ENCODE measurements at places on chromosomes 6 and 20.

GRCh38 chr6:1382883-1383728, 6.3 kb upstream of the FOXF2 start:
- no peak for DNase-seq

- no peak for DNase-seq
Observed at GRCh38 chr20:33654680-33655161, 7.4 kb upstream of the C20orf144 start.

DNA sequence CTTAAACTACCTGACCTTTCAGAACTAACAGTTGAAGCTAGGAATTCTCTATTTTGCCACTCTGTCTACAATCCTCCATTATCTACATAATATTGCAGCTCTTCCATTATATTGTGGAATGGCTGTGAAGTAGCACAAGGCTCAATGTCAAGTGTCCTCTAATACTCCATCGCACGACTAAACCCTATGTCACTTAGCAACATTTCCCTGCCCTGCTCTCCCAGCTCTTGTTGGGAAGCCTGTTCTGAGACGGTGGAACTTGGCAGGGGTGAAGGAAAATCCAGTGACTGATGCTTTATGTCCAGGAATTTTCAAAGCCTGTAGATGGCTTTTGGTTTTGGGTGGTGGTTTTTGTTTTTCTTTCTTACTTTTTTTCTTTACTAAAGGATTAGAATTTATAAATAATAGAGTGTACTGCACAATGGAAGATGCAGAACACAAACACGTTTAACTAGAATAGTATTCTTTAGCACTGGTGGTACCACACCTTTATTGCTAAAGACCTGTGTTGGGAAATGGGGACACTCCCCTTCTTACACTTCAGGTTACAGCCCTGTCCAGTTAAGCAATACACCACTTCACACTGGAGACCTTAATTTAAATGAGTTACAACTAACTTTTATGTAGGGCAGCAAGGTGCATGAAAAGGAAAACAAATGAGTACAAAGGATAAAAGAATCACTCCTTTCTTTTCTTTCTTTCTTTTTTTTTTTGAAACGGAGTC, 20.7 kb upstream of the AMD1 start:
- no peak for DNase-seq

GRCh38 chr6:14031516-14031915, 86.1 kb upstream of the CD83 start:
- DNase-seq: no peak

DNA sequence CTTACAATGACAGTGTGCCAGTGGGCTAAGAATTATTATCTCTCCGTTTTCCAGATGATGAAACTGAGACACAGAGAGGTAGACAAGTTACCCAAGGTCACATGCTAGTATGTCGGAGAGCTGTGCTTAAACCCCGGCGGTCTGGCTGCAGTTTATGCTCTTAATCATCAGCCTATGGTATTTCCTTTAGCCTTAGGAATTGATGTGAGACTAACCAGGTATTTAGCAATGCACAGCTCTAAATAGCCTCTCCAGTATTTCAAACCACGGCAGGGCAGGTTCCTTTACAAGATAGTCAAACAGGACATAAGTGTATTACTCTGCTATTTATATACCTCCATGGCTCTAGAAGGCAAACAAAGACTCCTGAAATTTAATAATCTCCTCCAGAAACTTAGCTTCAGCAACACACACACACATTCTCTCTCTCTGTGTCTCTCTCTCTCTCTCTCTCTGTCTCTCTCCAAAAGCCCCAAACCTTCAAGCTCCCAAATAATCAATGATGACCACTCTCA, 142.0 kb upstream of the ZNF217 start:
- DNase-seq: no peak

DNA sequence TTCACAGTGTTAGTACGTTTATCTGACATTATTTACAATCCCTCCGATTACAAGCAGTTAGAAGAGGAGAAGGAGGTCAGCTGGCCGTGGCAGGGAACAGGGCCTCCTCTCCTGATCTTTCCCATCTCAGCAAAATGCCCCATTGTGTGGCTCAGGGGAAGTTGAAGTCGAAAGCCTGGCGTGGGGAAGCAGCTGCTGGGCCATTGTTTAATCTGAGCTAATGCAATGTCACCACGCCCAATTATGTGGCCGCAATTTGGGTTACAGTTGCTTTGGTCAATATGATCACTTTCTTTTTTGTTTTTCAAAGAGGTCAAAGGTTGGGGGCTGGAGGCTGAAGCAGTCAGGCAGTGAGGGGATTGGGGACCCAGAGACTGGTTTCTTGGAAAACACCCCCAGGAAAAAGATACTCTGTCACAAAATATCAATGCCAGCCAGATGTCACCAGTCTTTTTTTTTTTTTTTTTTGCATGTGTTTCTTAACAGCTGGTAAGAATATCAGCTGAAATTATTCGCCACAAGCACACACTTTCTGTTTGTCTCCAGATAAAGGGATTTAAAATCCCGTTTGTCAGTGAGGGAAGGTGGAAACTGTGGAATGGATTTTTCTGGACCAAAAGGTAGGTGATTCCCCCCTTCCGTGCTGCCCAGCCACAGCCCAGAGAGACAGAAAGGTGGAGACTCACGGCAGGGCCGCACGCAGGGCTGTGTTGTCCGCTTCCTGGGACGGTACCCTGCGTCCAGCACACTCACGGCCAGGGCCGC, 24.6 kb downstream of the DLL1 start:
- no peak for DNase-seq

- no peak for DNase-seq
Observed at GRCh38 chr6:77011929-77012545, 451.3 kb downstream of the HTR1B start.

- DNase-seq: no peak
Observed at GRCh38 chr6:166556863-166557322, 29.6 kb downstream of the RAMACL start.

DNA sequence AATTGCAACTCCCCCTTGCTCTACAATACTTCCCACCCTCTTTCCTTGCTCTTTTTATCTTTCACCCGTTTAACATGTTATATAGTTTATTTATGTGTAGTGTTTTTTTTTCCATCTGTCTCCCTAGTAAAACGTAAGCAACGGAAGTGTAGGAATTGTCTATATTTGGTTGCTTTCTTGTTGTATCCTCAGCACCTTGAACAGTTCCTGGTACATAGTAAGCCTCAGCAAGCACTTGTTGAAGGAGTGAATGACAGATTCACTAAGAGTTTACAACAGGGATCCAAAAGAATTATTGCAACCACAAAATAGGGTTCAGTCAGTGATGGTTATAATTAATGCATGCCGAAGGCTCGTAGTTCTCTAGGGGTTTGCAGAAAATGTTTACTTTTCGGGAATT, 242.7 kb downstream of the SAMD5 start:
- no peak for DNase-seq

DNA sequence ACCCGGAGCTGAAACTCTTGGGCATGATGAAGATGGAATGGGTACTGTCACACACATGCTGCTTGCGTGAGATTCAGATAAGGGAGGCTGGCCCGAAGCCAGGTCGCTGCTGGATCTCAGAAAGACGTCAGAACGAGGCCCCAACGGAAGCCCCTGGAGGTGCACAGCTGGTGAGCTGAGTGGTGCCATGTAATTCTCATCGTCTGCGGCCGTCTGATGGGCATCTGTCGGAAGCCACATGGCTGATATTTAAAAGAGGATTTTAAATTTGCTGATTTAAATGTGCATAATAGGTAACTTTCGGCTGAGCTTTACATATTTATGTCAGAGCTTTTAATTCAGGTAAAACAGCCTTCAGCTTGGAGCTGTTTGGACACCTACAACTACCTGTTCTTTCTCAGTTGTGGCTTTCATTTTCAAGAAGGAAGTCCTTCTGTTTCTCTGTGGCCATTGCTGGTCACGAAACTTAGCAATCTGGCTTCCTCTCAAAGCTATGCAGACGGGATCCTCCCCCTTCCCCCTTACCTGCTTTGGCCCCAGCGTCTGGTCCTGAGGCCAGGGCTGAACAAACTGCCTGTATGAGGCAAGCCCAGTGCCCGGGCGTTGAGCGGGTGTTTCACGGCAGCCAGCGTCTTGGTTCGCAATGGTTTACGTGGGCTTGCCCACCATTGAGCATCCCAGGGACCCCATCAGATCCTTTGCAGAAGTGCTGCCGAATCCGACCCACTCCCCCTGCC, 9.2 kb downstream of the SLCO4A1 start:
- peak; percentile 53 for DNase-seq

DNA sequence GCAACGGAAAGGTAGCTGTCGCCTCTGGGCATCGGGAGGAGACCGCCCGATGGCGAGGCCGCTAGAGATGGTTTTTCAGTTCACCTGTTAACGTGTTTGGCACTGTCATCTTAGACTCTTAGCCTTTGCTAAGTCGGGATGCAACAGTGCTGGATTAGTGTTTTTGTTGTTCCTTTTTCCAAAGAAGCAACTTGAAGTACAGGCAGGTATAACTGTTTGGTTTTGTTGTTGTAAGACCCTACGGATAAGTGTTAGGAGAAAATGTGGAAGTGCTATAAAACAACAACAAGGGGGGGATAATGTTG, 723 bp downstream of the MANEA start:
- no peak for DNase-seq

GRCh38 chr6:167238146-167238693, 52.9 kb upstream of the UNC93A start:
- no peak for DNase-seq

DNA sequence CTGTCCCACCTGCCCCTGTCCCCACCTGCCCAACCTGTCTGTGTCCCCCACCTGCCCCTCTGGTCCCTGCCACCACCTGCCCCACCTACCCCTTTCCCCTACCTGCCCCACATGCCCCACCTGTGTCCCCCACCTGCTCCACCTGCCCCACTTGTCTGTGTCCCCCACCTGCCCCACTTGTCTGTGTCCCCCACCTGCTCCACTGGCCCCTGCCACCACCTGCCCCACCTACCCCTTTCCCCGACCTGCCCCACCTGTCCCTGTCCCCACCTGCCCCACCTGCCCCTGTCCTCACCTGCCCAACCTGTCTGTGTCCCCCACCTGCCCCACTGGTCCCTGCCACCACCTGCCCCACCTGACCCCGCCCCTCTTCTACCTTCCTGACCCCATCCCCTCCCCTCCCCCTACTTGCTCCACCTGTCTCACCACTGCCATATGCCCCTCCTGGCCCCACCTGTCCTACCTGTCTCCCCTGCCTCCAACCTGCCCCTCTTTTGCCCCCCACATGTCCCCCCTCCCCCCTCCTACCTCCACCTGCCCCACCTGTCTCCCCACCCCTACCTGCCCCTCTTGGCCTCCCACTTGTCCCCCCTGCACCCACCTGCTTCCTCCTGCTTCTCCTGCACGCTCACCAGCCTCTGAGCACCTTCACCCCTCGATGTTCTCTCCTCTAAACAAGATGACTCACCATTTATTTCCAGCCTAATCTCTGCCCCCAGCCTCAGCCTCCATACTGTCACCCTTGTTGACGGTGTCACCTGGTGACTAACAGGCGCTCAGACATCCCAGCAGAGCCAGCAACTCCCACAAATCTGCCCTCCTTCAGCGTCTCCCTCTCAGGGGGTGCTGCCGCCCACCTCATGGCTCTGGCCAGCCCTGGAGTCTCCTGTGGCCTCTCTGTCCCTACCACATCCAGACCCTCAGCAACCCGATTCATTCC, 5.6 kb upstream of the MYT1 start:
- DNase-seq: no peak

- no peak for DNase-seq
Observed at GRCh38 chr6:170172825-170173256, 118.0 kb downstream of the DLL1 start.

GRCh38 chr6:17091122-17091521, 10.7 kb upstream of the STMND1 start:
- no peak for DNase-seq

DNA sequence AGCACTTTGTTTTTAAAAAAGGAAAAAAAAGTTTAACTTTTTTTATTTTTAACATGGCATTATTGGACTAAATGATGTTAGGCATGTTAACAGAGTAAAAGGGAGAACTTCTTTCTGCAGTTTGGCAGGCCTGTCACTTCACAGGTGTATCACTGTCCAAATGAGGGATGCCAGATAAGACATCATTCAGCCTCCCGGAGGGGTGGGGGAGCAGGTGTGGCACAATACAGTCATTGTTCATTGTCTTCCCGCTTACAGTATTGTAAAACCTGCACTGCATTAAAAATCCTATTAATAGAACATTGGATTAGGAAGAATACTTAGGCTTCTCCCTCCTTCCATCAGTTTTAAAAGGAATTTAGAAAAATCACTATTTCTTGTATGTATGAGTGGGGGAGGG, 80.7 kb downstream of the CARMIL1 start:
- no peak for DNase-seq

GRCh38 chr20:9260027-9260426, 191.1 kb downstream of the PLCB4 start:
- DNase-seq: no peak

GRCh38 chr6:9711365-9711764, 703.5 kb downstream of the TFAP2A start:
- DNase-seq: no peak
